ENCODE measurements at places on chromosomes 6 and 20.
A peak's percentile ranks its signal among the peaks of the same experiment; 100 is the strongest.

- DNase-seq: peak; percentile 74
Measured at GRCh38 chr6:6556738-6557503, 31.6 kb upstream of the LY86 start.

GRCh38 chr6:112576423-112576822, 229.3 kb downstream of the RFPL4B start:
- DNase-seq: no peak

DNA sequence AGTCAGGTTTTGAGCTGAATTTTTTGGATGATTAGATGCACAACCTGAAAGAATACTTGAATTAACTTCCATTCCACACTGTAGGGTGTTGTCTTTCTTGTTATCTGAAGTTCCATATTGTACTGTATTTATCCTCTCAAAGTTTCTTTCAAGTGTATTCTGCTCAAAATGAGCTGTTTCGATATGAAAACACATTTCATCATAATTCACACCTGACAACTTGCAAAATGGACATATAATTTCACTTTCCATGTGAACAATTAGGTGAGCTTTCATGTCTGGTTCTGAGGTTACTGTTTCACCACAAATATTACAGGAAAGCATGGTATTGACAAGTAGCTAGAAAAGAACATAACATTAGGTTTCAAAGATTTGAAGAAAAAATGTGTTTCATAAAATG, 1.7 kb downstream of the ZUP1 start:
- DNase-seq: no peak

GRCh38 chr6:43509142-43509983, 783 bp downstream of the LRRC73 start:
- DNase-seq: no peak

DNA sequence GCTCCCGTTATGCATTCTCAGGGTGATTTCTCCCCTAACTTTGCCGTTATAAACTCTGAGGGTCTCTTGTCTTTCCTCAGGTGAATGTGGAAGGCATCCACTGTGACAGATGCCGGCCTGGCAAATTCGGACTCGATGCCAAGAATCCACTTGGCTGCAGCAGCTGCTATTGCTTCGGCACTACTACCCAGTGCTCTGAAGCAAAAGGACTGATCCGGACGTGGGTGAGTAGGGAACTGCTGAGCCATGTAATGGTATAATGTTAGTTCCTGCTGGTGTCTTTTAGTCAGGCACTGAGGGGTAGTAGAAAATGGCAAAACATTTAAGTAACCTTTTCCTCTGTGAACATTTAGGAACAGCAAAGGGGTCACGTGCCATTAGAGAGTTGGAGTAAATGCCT, 395.4 kb downstream of the ARHGAP18 start:
- DNase-seq: no peak

DNA sequence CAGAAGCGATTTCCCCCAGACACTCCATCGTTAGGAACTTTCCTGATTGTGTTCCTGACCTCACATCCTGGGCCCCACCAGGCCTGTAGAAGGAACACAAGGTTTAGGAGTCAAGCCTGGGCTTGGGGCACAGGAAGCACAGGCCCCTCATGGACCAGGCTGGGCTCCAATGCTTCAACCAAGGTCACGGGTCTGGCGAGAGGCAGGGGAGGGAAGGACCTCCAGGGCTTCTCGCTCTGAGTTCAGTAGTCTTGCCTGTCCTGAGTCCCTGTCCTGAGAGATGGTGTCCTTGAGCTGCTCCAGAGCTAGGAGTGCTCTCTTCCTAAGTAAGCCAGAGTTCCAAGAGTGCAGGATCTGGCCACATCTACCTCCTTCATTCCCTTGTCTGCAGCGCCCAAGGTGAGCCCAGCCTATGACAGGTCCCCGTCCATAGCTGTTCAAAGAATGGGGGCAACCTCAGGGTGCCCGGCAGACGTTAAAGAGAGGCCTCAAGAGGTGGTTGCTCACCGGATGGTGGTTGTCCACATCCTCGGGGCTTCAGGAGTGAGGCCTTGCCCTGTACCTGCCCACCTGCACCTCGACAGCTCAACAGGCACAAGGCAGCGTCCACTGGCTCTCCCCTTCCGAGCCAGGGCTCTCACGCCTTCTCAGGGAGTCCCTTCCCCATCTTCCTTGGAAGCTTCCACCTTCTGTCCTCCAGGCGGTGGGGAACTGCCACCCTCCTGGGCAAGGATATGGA, 1.6 kb upstream of the TUBB1 start:
- no peak for DNase-seq

- DNase-seq: no peak
Measured at GRCh38 chr20:5141615-5142014, 14.8 kb downstream of the CDS2 start.

DNA sequence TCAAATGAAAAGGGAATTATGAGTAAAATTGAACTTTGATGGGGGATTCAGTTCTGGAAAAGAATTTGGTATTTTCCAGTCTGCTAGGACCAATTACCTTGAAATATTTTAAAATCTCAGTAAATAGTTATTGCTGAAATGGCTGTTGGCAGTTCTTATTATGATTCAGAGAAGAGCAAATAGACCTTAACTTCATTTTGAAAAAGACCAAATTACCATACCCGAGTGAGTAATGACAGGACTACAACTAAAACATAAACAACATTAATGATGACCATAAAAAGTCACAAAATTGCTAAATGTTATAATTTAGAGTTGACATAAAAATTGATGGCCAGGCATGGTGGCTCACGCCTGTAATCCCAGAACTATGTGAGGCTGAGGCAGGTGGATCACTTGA, 21.7 kb downstream of the TRIM38 start:
- DNase-seq: no peak

GRCh38 chr6:43698584-43699349, 11.2 kb upstream of the MRPS18A start:
- no peak for DNase-seq

DNA sequence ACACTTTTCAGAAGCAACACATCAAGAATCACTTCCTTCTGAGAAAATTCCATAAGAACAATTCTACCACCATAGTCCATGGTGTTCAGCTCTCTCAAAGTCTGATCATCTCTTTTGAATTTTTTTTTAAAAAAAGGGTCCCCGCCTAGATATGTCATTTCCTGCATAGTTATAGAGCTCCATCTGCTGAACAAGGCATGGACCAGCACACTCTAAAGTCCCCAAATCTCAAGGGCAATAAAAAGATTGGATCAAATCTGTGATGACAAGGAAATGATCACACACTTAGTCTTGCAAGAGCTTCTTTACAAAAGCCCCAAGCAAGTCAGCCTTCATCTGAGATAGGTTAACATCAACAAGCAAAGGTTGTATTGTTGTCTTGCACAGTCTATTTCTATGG, 100.7 kb upstream of the STMND1 start:
- DNase-seq: no peak

DNA sequence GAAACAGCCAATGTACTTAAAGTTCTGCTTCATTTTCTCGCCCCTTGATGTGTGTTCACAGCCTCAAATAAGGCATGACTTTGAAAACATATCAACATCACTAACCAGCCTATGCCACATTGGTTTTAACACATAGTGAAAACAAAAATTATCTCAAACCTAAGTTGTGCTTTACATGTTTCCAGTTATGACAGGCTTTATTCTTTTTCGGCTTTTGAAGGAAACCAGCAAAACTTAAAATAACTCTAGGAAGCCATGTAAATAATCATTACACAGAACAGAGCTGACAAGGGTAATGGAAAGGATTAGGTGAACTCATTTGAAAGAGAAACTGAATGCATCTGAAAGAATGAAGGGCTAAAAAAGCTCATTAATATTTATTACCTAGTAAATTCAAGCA, 42.1 kb downstream of the BMP5 start:
- DNase-seq: no peak

- DNase-seq: peak; percentile 97
Measured at GRCh38 chr20:36773597-36774390, at the start of gene DSN1. Gene DSN1, minus strand, starts transcription at chr20:36773763. Its CDS starts 2,305 bp downstream, at chr20:36771458.

- DNase-seq: no peak
Measured at GRCh38 chr6:89693207-89693606, 54.7 kb upstream of the LYRM2 start.

- no peak for DNase-seq
Measured at GRCh38 chr6:103895136-103895535, 964.6 kb downstream of the HACE1 start.
